Stimulated activated CD4-positive, alpha-beta T cell treated with anti-CD3 and anti-CD28 coated beads, Interleukin-15, amount 100 ng/mL, for 48 hours (primary cell): ENCODE measurements at places on chromosomes 11 and 22.

GRCh38 chr22:45221201-45221600 is 19.5 kb downstream of the KIAA0930 start:
- DNase-seq = no peak

- DNase-seq = no peak
Observed at GRCh38 chr11:24234822-24235508, 261.9 kb upstream of the LUZP2 start.

DNA sequence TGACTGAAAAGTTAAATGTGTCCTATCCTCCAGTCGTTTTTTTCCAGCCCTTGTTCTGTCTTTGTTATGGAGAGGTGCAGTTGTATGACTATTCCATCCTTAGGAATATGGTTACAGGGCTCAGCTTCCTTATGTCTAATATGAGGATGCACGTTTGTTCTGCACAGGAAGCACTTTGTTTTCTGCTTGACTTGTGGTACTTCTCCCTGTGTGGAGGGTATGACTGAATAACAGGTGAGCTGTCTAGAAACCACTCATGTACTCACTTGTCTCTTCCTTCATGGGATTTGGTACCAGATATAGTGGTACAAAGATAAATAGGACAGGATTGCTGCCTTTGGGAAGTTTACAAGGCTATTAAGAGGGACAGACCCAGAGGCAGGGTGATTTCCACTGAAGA is 17.4 kb downstream of the CABIN1 start:
- DNase-seq = no peak

DNA sequence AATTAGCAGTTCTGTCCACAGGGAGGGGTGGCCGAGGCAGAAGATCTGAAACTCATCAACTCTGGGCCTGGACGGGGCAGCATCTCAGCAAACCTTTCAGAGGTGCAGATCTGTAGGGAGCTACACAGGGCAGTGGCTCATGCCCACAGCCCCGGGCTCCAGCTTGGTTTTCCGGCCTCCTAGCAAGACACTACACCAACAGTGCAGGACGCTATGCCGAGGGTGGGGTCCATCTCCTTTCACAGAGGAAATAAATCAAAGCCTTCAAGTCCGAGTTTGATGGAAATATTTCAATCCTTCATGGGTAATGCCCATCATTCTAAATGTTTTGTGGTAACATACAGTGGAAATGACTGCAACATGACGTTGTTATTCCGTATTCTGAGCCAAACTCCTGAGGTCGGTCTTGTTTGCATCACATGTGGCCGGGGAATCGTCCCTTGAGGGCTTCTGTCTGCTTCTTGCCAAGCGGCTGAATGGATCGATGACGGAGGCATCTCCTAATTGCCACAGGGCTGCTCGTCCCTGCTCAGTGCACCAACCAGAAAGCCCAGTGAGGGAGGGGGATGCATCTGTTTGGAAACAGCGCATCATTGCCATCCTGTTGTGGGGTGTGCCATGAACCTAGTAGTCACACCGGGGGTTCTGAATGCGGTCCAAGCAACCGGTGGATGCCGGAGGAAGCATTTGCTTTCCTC is 30.0 kb downstream of the LINC01488 start:
- no peak for DNase-seq

GRCh38 chr11:36308577-36308976 is 12.5 kb downstream of the PRR5L start:
- DNase-seq = no peak

GRCh38 chr11:27296497-27296896 is 66.5 kb downstream of the CCDC34 start:
- no peak for DNase-seq

GRCh38 chr11:17845431-17845881 is 110.9 kb downstream of the KCNC1 start:
- DNase-seq = no peak

DNA sequence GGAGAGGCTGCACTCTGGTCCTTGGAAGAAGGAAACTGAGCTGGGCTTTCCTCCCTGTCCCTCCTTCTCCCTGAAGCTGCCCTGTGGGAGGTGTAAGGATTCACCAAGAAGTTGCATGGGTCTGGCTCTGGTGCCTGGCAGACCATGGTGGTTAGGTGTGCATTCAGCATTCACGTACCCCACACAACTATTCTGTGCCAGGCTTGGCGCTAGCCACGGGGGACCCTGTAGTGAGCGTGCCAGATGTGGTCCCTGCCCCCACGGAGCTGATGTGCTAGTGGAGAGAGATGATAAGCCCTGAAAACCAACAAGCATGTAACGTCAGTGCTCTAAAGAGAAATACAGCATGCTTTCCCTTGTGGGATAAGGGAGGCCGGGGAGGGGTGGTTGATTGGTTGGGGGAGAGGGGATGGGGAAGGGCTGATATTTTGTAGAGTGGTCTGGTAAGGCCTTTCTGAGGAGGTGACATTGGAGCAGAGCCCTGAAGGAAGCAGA is 48.9 kb downstream of the CD82 start:
- DNase-seq = no peak

DNA sequence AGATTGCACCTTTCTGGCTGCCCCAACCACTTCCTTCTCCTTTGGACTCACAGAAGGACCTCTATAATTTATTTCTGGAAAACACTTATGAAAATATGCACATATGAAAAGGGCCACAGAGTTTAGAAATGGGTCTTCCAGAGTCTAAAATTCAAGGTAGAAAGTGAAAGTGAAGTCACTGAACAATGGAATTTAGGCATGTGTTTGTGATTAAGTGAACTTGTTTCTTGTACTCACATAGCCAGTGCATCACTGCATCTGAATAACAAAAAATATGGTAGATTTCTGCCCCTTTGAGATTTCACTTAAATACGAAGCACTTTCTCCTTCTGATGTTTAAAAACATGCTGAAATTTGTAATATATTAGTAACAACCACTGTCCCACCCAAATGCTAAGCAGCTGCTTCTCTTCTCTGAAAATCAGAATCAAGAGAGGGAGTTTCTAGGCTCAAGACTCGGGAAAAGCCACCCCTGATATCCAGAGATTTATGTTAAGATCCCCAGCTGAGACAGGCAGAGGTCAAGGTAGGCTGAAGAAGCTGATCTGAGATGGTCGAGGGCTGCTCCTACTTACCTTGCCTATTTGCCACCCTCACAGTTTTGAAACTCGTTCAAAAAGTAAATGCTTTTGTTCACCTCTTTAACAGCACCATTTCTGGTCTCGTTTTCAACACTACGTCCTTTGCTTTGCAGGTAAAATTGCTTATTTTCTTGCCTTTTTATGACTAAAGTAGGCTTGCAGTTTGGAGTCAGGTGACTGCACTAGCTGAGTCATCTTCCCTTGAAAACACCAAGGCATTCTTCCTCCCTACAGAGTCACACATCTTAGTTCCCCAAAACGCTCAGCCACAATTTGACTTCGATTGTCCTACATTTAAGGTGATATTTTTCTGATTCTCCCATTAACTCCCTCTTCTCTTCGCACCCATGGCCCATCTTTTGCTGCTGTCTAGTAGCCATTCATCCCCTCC is at the start of gene XKR3:
XKR3 (minus strand) TSS at position 696 of the 972 bp plus-strand sequence. CDS start 17,338 bp downstream, outside the sequence.
- no peak for DNase-seq

- no peak for DNase-seq
Observed at GRCh38 chr11:76750746-76751145, 32.4 kb upstream of the TSKU start.

- no peak for DNase-seq
Observed at GRCh38 chr22:38098410-38099249, 11.9 kb downstream of the BAIAP2L2 start.

DNA sequence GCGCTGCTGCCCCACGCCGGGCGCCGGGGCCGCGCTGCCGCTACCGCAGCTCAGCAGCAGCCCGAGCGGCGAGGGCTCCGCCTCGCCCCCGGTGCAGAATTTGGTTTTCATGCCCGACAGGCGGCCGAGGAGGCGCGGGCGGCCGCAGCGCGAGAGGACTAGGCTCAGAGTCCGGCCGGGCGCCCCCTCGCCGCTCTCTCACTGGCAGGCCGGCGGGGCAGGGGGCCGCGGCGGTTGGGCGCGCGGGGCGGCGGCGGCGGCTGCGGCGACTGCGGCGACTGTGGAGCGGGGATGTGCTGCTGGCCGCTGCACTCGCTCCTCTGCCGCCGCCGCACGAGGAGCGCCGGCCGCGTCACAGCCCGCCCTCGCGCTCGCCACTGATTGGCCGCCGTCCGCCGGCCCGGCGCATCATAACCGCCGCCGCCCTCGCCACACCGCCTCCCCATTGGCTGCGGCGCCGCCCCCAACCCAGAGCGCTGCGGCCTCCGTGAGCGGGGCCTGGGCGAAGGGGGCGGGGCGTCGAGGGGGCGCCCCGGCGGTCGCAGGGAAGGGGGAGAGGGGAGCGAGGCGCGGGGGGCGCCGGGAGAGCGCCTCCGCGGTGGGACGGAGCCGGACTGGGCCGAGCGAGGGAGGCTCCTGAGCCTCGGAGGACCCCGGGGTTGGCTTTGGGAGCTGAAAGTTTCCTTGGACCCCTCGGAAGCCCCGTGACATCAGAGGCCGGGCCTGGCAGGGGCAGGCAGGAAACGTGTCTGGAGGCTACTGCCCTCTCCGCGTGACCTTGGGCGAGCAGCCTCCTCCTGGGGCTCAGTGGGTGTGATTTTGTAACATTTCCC is at the start of gene CHKA:
CHKA (minus strand) TSS at position 322 of the 833 bp plus-strand sequence; CDS start at position 111, 211 bp downstream.
- peak; percentile 74 for DNase-seq

- DNase-seq = no peak
Observed at GRCh38 chr11:103714246-103714645, 322.2 kb upstream of the DDI1 start.

- no peak for DNase-seq
Observed at GRCh38 chr11:103279821-103280220, 170.6 kb downstream of the DYNC2H1 start.

- no peak for DNase-seq
Observed at GRCh38 chr22:50641696-50642607, 14.0 kb upstream of the ARSA start.

GRCh38 chr22:30471616-30472318 is at the start of gene SEC14L3:
Gene SEC14L3, minus strand, starts transcription at chr22:30472017. Its CDS starts 59 bp downstream, at chr22:30471958.
- DNase-seq = no peak

DNA sequence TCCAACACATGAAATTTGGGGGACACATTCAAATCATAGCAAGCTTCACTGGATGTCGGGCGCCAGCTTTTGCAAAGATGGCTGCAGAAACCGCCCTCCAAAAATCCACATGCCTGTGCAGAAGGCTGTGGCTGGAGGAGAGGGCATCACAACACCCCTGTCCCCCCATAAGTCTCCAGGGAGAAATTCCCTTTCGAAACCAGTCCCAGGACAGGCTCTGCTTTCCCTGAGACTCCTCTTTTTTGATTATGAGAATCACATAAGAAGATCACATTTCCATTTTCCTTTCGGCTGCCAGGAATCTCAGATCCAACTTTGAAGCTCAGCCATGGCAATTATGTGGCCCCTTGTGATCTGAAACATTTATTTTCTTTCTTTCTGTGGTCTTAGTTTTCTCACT is 9.7 kb downstream of the LIF start:
- DNase-seq = no peak

DNA sequence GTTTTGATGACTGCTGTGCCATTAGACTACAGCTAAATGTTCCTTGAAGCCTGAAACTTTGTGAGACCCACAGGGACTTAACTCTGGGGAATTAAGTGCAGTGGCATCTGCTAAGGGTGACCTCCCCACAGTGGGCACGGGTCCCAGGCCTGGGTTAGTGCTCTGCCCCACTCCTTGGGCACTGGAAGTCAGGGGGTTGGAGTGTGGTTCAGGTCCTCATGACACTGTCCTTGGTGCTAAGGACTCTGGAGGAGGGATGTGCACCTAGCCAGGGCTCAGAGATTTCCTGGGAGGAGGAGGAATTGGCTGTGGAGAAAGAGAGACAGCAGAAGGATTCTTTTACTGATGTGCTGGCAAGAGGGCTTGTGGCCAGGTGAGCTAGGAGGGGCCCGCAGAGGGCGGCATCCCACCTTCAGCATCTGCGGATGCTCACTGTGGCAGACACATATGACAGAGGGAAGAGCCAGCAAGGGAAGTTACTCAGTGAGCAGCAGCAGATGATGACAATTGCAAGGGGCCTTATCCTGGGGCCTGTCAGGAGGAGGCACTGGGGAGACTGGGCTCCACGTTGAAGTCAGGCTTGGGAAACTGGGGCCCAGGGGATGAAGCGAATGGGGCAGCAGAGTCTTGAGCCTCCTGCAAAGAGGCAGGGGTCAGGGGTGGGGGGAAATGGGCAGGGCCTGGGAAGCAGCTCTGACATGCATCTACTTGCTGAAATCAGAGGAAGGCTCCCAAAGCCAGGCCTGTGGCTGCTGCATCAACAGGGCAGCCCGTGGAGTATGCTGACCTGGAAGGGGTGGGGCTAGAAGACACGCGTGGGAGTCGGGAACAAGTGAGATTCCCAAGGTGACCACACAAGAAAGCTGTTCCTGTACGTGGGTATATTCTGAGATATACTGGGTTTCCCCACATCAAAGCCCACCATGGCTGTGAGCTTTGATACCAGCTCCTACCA is 144.0 kb downstream of the MPPED1 start:
- DNase-seq = no peak

- no peak for DNase-seq
Observed at GRCh38 chr11:131909426-131910177, 539.2 kb downstream of the NTM start.

GRCh38 chr11:57359896-57360690 is 20.9 kb downstream of the PRG3 start:
- DNase-seq = no peak
